Cardiac ventricle fibroblast (primary cell): ENCODE measurements at places on chromosomes 2 and 18. TPM values are rescaled to one million over a fixed set of nuclear protein-coding genes. Genes with fewer than 3 reads are reported as not detected.

PLGLB1 gene
- 0.25 and 2.0 TPM in 2 replicates for total RNA-seq

APOB gene
- total RNA-seq: 0.39 and 0.56 TPM in 2 replicates

GDF7 gene
- under 0.01 TPM in 1 of 2 replicates, not detected in the other for total RNA-seq

TLX2 gene
- not detected in 2 replicates for total RNA-seq

PCARE gene
- total RNA-seq: not detected in 2 replicates

TMEM182 gene
- 0.62 and 0.88 TPM in 2 replicates for total RNA-seq

AAK1 gene
- 29.9 and 30.1 TPM in 2 replicates for total RNA-seq

G6PC2 gene
- total RNA-seq: not detected in 2 replicates

SNTG2 gene
- 0.78 TPM in 1 of 2 replicates, not detected in the other for total RNA-seq

ERFE gene
- total RNA-seq: 3.9 and 9.2 TPM in 2 replicates

OTOS gene
- total RNA-seq: not detected in 2 replicates

IL36G gene
- not detected in 2 replicates for total RNA-seq

CCDC121 gene
- 1.7 and 2.5 TPM in 2 replicates for total RNA-seq

GALNT5 gene
- 10.0 and 11.3 TPM in 2 replicates for total RNA-seq

ANKRD39 gene
- total RNA-seq: 7.4 and 10.8 TPM in 2 replicates

FRZB gene
- not detected in 2 replicates for total RNA-seq

RPIA gene
- 7.4 and 7.5 TPM in 2 replicates for total RNA-seq

COL4A3 gene
- 2.6 and 4.2 TPM in 2 replicates for total RNA-seq

RAB3GAP1 gene
- total RNA-seq: 32.8 and 36.5 TPM in 2 replicates

MERTK gene
- total RNA-seq: 0.64 and 2.7 TPM in 2 replicates

EFHD1 gene
- 0.37 and 0.98 TPM in 2 replicates for total RNA-seq

HMSD gene
- not detected in 2 replicates for total RNA-seq

PAX8 gene
- 1.9 and 3.0 TPM in 2 replicates for total RNA-seq

ZEB2 gene
- 54.4 and 63.7 TPM in 2 replicates for total RNA-seq

KIF1A gene
- not detected in 2 replicates for total RNA-seq

NEU4 gene
- not detected in 2 replicates for total RNA-seq

HOXD13 gene
- total RNA-seq: not detected in 2 replicates

PPP1R1C gene
- not detected in 2 replicates for total RNA-seq

UGT1A3 gene
- not detected in 2 replicates for total RNA-seq

COA5 gene
- total RNA-seq: 18.7 and 23.8 TPM in 2 replicates

RAB1A gene
- 81.5 and 113 TPM in 2 replicates for total RNA-seq

TGFA gene
- not detected in 2 replicates for total RNA-seq

SNORC gene
- total RNA-seq: 0.20 and 0.50 TPM in 2 replicates

PLA2R1 gene
- total RNA-seq: 17.7 and 20.8 TPM in 2 replicates

LYG2 gene
- total RNA-seq: not detected in 2 replicates

EDAR gene
- total RNA-seq: not detected in 2 replicates

PLCD4 gene
- total RNA-seq: 2.4 and 4.0 TPM in 2 replicates

VWC2L gene
- 0.10 TPM in 1 of 2 replicates, not detected in the other for total RNA-seq

HOXD11 gene
- total RNA-seq: not detected in 2 replicates

RASGRP3 gene
- 1.4 and 4.2 TPM in 2 replicates for total RNA-seq

OSGEPL1 gene
- 3.2 and 5.6 TPM in 2 replicates for total RNA-seq

OSR1 gene
- 70.5 and 75.7 TPM in 2 replicates for total RNA-seq
